ENCODE measurements at places on chromosomes 4 and X.
A peak's percentile ranks its signal among the peaks of the same experiment; 100 is the strongest.

GRCh38 chrX:77749695-77750094 is 36.3 kb downstream of the ATRX start:
- DNase-seq: no peak

DNA sequence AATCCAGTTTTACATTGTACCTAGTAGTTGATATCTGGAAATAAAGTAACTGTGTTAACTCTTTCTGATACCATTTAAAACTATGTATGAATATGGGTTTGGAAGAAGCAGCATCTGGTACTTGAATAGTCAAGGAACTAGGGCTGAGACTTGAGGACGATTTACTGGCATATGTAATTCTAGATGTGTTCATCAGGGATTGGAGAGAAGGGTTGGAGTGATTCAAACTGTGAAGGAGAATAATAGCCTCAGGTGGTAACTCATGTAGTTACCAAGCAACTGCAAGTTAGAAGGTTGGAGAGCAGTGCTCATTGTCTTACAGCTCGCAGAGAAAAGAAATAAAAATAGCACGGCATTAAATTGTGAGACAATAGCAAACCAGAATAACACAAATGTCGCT is 29.5 kb upstream of the TXLNG start:
- no peak for DNase-seq

GRCh38 chr4:166460769-166461550 is 587.9 kb downstream of the TLL1 start:
- no peak for DNase-seq

DNA sequence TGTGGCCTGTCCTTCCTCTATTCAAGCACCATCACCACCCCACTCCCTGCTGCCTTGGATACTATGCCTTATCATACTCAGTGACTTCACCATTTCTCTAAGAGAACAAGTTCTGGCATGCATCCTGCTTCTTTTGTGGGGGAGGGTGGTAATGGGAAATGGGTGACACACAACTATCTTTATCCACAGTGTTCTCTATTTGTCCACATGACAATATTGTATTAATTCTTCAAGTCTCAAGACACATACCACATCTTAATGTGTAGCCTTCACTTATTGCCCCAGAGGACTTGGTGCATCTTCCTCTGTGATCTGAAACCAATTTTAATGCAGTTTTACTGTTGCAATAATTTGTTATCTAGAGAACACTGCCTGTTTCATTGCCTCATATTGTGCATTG is 29.3 kb upstream of the UGT2B7 start:
- DNase-seq: no peak

GRCh38 chr4:52661966-52662690 is 3.0 kb upstream of the USP46 start:
- no peak for DNase-seq

- peak; percentile 79 for DNase-seq
These were observed at the start of gene TBC1D1 for GRCh38 chr4:37890801-37891259. Gene TBC1D1 (plus strand): TSS chr4:37891084. CDS start chr4:37902096, 11,012 bp downstream.

GRCh38 chr4:127781300-127782024 is 660 bp upstream of the HSPA4L start:
- DNase-seq: no peak

- DNase-seq: no peak
These were observed 17.4 kb downstream of the ADGRG4 start for GRCh38 chrX:136318156-136318555.

- no peak for DNase-seq
These were observed 394.7 kb downstream of the PDGFC start for GRCh38 chr4:156576946-156577345.

GRCh38 chr4:76879731-76880364 is 18.1 kb downstream of the SOWAHB start:
- no peak for DNase-seq

DNA sequence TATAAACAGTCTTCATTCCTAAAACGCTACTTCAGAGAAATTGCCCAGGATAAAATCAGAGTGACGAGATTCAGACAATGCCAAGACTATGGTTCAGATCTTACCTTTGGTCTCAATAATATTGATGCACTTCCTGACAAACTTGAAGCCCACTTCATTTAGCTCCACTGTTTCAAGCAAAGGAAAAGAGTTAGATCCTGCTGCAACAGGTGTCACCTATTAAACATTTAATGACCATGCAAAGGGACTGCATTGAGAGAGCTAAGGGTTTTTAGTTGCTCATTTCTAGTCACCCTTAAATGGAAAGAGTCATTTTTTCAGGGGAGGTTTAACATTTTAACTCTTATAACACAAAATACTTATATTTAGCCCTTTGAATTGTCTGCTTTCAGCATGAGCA is 239.5 kb downstream of the OPHN1 start:
- DNase-seq: no peak

- DNase-seq: no peak
These were observed 70.3 kb downstream of the PPEF2 start for GRCh38 chr4:75831856-75832405.

- DNase-seq: no peak
These were observed 218.5 kb downstream of the APBB2 start for GRCh38 chr4:40995850-40996249.

DNA sequence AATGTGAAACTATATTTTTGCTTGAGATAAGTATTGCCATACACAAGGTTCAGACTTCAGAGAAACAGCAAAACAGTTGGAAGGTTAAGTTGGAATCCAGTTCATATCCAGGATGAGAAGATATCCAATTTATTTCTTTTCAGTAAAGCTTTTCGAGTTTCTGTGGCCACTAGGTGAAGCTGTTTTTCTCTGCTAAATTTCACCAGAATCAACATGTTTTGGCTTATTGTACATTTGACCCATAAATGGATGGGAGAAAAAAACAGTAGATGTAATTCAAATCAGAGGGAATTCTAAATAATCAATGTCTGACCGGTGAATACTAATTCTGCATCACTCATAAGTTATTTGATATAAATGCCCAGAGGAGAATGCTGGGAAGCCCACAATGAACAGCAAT is 9.1 kb upstream of the METTL14 start:
- no peak for DNase-seq

- DNase-seq: no peak
These were observed 51.0 kb downstream of the DHX15 start for GRCh38 chr4:24533364-24533763.

GRCh38 chr4:79334783-79335182 is 8.9 kb upstream of the NAA11 start:
- no peak for DNase-seq

DNA sequence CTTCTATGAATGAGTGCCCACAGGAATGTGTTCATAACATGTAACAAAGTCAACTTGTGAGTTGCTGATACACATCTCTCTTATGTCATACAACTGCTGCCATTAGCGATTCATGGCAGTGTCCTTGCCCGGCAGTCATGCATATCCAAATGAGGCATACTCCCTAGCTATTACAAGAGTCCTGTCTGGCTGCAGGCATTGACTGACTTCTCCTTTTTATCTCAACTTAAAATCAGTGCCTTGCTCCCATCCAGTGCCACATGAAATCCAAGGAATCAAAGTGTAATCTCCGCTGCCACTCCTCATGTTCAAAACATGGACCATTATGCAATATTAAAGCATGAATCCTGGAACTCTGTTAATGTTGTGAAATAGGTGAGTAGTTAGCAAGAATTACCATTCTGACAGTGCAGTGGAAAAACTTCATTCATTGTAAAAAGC is 348.9 kb upstream of the FTHL17 start:
- no peak for DNase-seq

- no peak for DNase-seq
These were observed 155.8 kb upstream of the IGFBP7 start for GRCh38 chr4:57265831-57266582.

- no peak for DNase-seq
These were observed 173.1 kb downstream of the STK32B start for GRCh38 chr4:5224340-5224739.

GRCh38 chr4:34732176-34732950 is 1512.0 kb downstream of the ARAP2 start:
- no peak for DNase-seq

DNA sequence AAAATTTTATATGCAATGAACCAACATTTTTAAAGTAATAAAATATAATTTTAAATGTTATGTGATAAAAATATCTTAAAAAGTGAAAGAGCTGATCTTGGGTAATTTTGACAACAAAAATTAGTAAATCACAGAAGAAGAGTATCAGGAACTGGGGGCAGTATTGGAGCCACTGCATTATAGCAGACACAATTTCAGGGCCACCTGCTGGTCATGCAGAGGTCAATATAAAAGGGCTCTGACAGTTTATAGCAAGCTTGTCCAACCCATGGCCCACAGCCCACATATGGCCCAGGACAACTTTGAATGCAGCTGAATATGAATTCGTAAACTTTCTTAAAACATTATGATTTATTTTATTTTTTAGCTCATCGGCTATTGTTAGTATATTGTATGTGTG is 13.0 kb upstream of the LEF1 start:
- no peak for DNase-seq

DNA sequence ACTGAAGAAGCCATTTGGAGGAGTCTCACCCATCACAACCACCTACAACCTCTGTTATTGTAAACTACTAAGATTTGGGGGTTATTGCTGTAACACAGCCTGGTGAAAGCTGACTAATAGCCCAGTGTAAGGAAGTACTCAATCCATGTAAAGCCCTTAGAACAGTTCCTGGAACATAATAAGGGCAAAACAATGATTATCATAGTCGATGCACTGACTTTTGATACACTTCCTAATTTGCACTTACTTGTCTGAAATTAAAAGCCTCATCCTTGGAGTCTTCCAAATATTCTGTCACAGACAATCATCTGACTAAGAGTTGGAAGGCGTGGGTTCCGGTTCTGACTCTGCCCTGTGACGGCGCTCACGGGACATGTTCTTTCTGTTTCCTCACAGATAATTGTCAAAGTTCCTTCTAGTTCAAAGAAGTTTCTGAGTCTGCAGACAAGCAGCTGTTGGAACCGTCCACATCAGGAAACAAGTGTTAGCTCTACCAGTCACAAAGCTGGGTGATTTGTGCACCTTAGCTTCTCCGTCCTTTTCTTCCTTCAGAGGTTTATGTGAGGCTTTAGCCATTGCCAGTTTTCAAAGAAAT is 33.4 kb upstream of the RASGEF1B start:
- DNase-seq: peak; percentile 84

- no peak for DNase-seq
These were observed 35.2 kb upstream of the SLC2A9 start for GRCh38 chr4:10056334-10057022.

DNA sequence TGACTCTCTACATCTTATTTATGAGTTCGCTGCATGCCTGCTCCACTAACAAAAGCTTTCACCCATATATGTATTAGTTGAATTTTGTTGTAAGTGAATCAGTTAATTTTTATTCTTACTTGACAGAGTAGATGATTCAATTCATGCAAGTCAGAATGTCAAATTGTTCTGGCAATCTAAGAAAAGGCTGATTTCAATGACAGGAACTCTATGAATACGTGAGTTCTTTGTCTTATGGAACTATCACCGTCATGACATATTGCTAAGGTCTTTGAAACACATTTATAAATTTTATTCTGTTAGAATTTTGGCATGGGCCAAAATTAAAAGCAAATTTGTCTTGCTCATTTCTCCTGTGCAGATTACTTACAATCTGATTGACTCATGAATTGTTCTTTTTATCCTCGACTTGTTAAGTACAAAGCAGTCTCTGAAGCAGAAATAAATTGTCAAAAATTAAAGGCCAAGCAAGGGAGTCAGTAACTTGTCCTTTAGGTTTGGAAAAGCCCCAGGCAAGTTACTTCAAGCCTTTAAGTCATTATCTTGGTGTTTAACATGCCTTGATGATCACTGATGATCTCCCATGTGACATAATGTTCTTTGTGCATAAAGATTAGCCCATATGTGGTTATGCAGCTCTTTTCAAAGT is 89.0 kb upstream of the GC start:
- DNase-seq: no peak

DNA sequence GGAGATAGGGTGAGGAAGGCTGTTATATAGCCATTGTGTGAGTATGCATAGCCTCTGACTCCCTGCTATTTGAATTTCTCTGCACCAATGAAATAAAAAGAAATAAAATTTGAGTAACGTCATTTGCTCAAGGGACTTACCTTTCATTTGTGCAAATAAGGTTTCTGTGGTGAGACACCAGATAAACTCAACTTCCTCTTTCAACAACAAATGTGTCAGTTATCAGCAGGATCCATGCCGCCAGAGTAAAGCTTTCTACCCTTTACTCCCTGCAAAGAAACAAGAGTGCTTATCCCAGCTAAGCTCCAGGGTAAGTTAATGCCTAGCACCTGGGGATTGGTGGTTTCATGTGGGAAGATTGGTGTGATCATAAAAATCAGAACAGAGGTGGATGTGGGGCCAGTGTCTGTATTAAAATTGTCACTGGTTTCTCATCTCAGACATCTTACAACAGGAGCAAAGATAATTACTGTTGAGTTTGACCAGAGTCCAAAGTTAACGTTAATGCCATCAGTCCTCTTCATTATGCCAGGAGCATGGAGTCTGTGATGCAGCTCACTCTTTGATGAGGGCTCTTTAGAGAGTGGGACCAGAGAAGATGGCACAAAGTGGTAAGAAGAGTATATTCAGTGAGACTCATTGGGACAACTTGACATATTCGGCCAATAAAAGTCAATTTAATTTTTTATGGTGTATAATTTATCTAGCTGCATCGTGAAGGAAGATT is at the start of gene P2RY10:
TSS of gene P2RY10 (plus strand) at position 206 of the 727 bp plus-strand sequence. CDS start 15,130 bp downstream, outside the sequence.
- peak; percentile 63 for DNase-seq

GRCh38 chr4:74932832-74933561 is at the start of gene PARM1:
Gene PARM1 (plus strand): TSS chr4:74933116. CDS start chr4:74933328, 212 bp downstream.
- DNase-seq: no peak

GRCh38 chrX:101219864-101220346 is 319 bp downstream of the DRP2 start:
- peak; percentile 67 for DNase-seq

DNA sequence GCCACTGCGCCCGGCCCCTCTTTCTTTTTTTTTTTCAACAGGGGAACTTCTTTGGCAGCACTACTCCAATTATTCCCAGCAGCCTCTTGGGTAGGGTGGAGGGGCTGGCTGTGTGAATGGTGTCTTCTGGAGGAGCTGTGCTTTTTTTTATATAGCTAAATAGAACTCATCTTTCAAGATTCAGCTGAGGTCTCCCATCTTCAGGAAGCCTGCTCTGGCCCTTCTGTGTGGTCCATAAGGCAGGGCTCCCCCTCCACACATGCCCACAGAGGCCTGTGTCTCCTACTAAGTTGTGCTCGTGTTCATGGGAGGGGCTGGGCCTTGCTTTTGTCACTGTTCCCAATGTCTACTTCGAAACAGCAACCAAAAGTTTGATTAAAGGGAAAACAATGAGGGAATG is 116.8 kb downstream of the AFAP1 start:
- DNase-seq: no peak

Measured in activated effector memory CD4-positive, alpha-beta T cell treated with anti-CD3 and anti-CD28 coated beads, Interleukin-2, amount 50 U/mL, for 16 hours (primary cell).